Activated CD8-positive, alpha-beta T cell treated with anti-CD3 and anti-CD28 coated beads for 36 hours (primary cell): ENCODE measurements at places on chromosomes 3 and 15.
A peak's percentile ranks its signal among the peaks of the same experiment; 100 is the strongest.

- DNase-seq: no peak
Measured at GRCh38 chr3:186022931-186023330, 85.1 kb upstream of the TRA2B start.

DNA sequence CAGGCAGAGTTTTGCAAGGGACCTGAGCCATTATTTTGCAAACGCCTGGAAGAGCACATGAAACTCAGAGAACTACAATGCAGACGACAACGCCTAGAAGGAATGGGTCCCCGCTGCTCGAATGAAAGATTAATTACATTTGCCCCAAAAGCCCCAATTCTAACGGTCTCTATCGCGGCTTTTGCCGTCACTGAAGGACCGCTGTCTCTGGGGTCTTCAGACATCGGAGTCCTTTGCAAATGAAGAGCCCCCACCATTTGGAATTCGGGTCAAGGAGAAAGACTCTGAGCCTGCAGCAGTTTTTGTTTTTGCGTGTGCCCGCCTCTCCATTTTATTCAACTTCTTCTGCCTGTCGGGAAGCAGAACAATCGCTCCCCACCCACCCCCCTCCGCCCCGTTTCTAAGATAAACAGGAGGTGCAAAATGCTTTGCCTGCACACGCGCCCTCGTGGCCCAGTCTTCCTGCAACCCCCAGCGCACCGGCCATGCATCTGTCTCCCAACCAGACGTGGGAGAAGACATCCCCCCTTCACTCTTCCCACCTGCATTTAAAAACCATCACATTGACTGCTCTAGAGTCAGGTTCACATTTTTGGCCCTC lies 13.5 kb downstream of the SOX2 start:
- no peak for DNase-seq

GRCh38 chr15:58771621-58772250 lies 634 bp downstream of the MINDY2 start:
- peak; percentile 31 for DNase-seq

DNA sequence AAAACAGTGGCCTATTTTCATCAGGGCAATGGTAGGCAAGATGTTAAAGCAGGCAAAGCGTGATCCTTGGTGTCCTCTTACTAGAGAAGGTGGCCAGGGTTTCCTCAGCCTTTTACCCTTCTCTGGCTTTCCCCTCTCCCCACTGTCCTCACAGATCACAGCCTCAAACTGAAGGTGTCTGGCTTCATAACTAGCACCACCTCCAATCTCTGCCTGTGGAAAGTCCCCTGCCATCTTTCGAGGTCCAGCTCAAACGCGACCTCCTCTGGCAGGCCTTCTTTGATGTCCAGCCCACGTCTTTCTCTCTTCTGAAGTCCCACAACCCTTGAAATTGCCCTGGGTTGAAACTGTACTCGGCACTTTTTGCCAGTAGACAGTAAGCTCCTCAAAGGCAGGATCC lies 35.9 kb downstream of the CYP19A1 start:
- no peak for DNase-seq
